ENCODE measurements at places on chromosomes 3 and 15. TPM values are rescaled to one million over a fixed set of nuclear protein-coding genes. Genes with fewer than 3 reads are reported as not detected.
A peak's percentile ranks its signal among the peaks of the same experiment; 100 is the strongest.

The PRSS50 gene
- 0.20 TPM for total RNA-seq

DNA sequence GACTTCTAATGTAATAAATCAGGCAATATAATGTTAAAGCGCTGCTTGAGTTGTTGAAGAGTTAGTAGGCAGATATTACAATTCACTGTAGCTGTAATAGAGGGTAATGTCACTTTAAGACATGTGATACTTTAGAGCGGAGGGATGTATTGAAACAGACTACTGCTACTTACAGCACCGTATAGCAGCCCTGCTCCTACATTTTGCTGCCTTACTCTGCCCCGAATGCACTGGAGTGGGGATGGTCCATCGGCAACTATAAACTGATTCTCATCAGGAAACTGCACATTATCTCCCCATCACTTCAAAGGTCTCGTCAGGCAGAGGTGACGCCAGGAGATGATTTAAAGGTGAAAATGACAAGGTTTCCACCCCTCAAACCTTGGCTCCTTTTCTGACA is 349.7 kb upstream of the SUCLG2 start:
- H3K27ac ChIP-seq, result no peak overlapping the region
- no peak overlapping the region for H3K4me3 ChIP-seq
- DNase-seq, result no peak
- no peaks in the 10 kb centered on the region for H3K4me1 ChIP-seq

GRCh38 chr3:10876661-10877060 is 60.6 kb downstream of the SLC6A11 start:
- no peaks in the 10 kb centered on the region for H3K27me3 ChIP-seq
- no peaks in the 10 kb centered on the region for H3K4me1 ChIP-seq
- H3K4me3 ChIP-seq, result no peak overlapping the region
- no peaks in the 10 kb centered on the region for H3K36me3 ChIP-seq
- H3K27ac ChIP-seq, result no peak overlapping the region
- DNase-seq, result no peak

DNA sequence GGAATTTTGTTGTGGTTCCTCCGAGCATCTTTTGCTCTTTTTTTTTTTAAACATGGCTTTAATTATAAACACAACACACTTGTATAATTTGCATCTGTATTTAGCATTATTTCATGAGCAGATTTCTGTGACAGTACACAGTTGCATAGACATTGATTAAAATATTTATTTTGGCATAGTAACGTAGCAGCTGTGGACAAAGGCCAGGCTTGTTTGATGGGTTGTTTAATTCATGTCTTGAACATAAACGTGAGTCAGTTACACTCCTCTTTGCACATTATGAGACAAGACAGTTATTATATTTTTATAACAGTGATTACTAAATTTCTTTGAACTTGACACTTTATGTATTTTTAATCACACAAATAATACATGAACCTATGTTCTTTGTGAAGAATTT is 182.5 kb downstream of the CACNA2D3 start:
- H3K27ac ChIP-seq, result no peak overlapping the region
- no peak overlapping the region for H3K4me3 ChIP-seq
- no peaks in the 10 kb centered on the region for H3K36me3 ChIP-seq
- no peaks in the 10 kb centered on the region for H3K27me3 ChIP-seq
- no peak for DNase-seq

GRCh38 chr3:8525893-8526292 is 24.3 kb downstream of the LMCD1 start:
- no peak overlapping the region for H3K4me3 ChIP-seq
- DNase-seq, result no peak
- H3K4me1 ChIP-seq, result peaks cover 79% of the 10 kb centered on the region
- H3K27me3 ChIP-seq, result no peaks in the 10 kb centered on the region
- peaks cover 6% of the 10 kb centered on the region for H3K36me3 ChIP-seq

The SAMMSON gene
- not detected for total RNA-seq

The SPINT1 gene
- 96.8 TPM for total RNA-seq

- H3K4me3 ChIP-seq, result no peak overlapping the region
- DNase-seq, result no peak
- no peaks in the 10 kb centered on the region for H3K4me1 ChIP-seq
- no peaks in the 10 kb centered on the region for H3K27me3 ChIP-seq
These were observed 26.7 kb downstream of the SACM1L start for GRCh38 chr3:45715945-45716344.

DNA sequence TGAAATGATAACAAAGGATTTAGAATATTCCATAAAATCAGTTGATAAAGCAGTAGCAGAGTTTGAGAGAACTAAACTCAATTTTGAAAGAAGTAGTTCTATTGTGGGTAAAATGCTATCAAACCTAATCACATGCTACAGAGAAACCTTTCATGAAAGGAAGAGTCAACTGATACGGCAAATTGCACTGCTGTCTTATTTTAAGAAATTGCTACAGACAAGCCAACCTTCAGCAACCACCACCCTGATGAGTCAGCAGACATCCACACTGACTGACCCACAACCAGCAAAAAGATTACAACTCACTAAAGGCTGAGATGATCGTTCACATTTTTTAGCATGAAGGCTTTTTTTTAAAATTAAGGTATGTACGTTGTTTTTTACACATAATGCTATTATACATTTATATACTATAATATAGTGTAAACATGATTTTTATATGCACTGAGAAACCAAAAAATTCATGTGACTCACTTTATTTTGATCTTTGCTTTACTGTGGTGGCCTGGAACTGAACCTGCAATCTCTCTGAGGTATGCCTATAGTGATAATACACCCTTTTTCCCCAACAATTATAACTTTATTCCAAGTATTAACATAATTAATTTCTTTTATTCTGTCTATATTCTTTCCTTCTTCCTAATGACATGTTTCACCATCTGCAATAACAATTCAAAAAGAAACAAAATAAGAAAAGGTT is 109.9 kb downstream of the TBC1D5 start:
- H3K4me3 ChIP-seq, result no peak overlapping the region
- DNase-seq, result no peak
- H3K36me3 ChIP-seq, result no peaks in the 10 kb centered on the region
- H3K27me3 ChIP-seq, result no peaks in the 10 kb centered on the region

GRCh38 chr3:38950581-38950980 is 101.2 kb downstream of the SCN11A start:
- H3K36me3 ChIP-seq, result no peaks in the 10 kb centered on the region
- H3K27ac ChIP-seq, result no peak overlapping the region
- H3K4me1 ChIP-seq, result no peaks in the 10 kb centered on the region
- no peaks in the 10 kb centered on the region for H3K27me3 ChIP-seq
- no peak overlapping the region for H3K4me3 ChIP-seq
- DNase-seq, result no peak

- no peaks in the 10 kb centered on the region for H3K27me3 ChIP-seq
- no peak overlapping the region for H3K27ac ChIP-seq
These were observed 23.1 kb downstream of the PLXNB1 start for GRCh38 chr3:48406443-48407431.

The CEP63 gene
- total RNA-seq, result 22.1 TPM

GRCh38 chr15:92803852-92804609 is 96.1 kb upstream of the CHD2 start:
- no peak overlapping the region for H3K4me3 ChIP-seq
- no peaks in the 10 kb centered on the region for H3K27me3 ChIP-seq
- no peaks in the 10 kb centered on the region for H3K36me3 ChIP-seq
- peaks cover 43% of the 10 kb centered on the region for H3K4me1 ChIP-seq
- peak; percentile 92 for DNase-seq

DNA sequence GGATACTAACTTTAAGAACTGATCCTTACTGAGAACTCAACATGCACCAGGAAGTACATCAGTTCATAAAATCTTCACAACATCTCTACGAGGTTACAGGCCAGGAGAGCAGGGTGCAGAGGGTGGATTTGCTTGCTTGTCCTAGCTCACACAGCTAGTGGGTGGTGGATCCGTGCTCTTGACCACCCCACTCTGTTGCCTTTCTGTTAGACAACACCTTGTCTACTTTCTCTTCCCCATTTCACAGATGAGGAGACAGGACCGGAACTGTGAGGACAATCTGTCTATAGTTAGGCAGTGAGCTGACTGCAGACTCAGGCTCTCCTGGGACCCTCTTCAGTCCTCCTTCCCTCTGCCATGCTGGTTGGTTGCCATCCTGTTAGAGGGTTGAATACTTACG is 221.7 kb upstream of the TLE3 start:
- no peak overlapping the region for H3K27ac ChIP-seq
- no peak overlapping the region for H3K4me3 ChIP-seq
- H3K27me3 ChIP-seq, result no peaks in the 10 kb centered on the region
- peaks cover 51% of the 10 kb centered on the region for H3K4me1 ChIP-seq

DNA sequence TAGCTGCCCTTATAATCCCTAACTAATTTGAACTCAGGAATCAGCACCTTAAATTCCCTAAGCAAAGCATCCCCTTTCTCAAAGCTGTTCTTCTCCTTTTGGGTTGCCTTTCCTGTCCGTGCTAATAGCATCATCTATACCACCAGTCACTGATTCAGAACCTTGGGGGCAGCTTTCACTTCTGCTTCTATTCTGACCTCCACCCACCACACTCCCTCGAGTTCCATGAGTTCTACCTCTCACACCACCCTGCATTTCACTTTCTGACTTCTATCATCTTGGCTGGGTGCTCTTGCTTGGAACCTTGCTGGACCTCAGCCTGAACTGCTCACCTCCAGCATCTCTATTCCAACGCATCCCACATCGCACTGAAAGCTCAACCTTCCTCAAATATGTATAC is 55.4 kb upstream of the KCNMB2 start:
- DNase-seq, result no peak
- no peak overlapping the region for H3K4me3 ChIP-seq
- H3K36me3 ChIP-seq, result no peaks in the 10 kb centered on the region
- no peaks in the 10 kb centered on the region for H3K4me1 ChIP-seq
- H3K27ac ChIP-seq, result no peak overlapping the region
